NCI-H1105 treated with DMSO at 0.1 percent for 48 hours (cell line): ENCODE measurements at places on chromosomes 16 and 17.
A peak's percentile ranks its signal among the peaks of the same experiment; 100 is the strongest.

- DNase-seq: no peak
These were observed 20.3 kb downstream of the SMG6 start for GRCh38 chr17:2283302-2283701.

- no peak for DNase-seq
These were observed 56.0 kb upstream of the FAM20A start for GRCh38 chr17:68657166-68657565.

- no peak for DNase-seq
These were observed 3.3 kb upstream of the SLC16A3 start for GRCh38 chr17:82225368-82226029.

- no peak for DNase-seq
These were observed 403.8 kb downstream of the SHISA9 start for GRCh38 chr16:13305019-13305755.

- peak; percentile 72 for DNase-seq
These were observed 7.9 kb downstream of the HERPUD1 start for GRCh38 chr16:56939801-56940200.

DNA sequence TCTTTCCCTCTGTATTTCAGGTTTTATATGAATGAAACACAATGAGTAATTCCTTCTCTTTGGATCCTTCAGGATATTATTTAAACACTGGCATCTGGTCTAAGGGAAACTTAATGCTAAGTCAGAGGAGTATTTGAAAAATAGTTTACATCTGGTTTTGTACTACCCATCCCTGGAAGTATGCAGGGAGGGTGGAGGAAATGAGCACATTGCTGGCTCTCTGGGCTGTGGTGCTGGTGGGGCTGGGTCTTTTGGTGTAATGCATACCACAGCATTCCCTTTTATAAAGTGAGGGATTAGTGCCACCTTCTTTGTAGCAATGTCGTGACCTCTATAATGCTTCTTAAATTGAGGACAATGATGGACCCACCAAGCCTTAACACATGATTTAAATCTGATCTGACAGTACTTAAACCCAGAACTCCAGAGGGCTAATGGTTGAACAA, 105.5 kb upstream of the AXIN2 start:
- DNase-seq: no peak

DNA sequence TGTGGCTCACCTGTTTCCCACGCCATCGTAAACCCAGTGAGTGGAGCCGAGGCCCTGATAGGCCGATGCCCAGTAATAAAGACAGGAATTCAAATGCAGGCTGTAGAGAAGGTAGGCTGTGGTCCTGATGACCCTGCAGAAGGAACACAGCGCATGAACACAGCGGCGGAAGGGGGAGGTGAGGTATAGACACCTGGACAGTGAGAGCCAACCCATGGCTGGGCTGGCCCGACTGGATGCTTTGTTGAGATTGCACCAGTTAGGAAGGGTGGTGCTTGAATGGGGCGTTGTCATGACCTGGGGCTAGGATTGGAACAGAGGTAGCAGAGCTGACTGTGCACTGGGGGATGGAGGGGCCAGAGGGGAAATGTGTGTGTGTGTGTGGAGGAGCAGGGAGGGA, 59.2 kb downstream of the CNGB1 start:
- DNase-seq: no peak

DNA sequence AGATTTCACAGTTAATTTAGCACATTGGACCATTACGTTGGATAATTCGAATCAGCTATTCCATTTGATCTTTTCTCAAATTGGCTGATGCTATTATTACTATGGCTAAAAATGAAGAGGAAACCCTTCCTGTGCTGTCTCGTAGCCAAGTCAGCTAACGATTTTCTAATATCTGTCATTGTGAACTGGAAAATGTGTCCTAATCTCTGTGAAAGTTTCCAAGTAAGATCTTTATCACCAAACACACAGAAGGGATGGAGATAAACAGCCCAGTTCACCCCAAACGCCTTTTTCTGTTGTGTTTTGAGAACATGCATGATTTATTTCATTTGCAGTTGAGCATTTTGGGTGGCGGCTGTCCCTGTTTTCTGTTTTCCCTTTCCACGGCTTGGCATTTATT, 312.8 kb downstream of the FOXL1 start:
- DNase-seq: no peak

- no peak for DNase-seq
These were observed 40.2 kb upstream of the PLCG2 start for GRCh38 chr16:81738783-81739496.

GRCh38 chr16:66167564-66168291, 198.8 kb upstream of the CDH5 start:
- DNase-seq: no peak

DNA sequence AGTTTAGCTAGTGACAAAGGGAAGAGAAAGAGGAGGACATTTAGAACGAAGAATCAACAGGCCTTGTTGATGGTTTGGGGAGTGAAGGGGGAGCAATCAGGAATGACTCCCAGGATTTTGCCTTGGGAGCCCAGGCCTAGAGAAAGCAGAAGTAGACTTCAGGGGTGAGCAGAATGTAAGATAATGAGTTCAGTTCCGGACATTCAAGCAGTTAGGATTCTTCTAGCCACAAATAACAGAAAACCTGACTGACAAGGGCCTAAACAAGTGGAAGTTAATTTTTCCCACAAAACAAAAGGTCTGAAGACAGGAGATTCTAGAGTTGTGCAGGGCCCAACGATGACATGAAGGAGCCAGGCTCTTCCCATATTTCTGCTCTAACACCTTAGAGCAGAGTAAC, 45.9 kb downstream of the SKAP1 start:
- no peak for DNase-seq

DNA sequence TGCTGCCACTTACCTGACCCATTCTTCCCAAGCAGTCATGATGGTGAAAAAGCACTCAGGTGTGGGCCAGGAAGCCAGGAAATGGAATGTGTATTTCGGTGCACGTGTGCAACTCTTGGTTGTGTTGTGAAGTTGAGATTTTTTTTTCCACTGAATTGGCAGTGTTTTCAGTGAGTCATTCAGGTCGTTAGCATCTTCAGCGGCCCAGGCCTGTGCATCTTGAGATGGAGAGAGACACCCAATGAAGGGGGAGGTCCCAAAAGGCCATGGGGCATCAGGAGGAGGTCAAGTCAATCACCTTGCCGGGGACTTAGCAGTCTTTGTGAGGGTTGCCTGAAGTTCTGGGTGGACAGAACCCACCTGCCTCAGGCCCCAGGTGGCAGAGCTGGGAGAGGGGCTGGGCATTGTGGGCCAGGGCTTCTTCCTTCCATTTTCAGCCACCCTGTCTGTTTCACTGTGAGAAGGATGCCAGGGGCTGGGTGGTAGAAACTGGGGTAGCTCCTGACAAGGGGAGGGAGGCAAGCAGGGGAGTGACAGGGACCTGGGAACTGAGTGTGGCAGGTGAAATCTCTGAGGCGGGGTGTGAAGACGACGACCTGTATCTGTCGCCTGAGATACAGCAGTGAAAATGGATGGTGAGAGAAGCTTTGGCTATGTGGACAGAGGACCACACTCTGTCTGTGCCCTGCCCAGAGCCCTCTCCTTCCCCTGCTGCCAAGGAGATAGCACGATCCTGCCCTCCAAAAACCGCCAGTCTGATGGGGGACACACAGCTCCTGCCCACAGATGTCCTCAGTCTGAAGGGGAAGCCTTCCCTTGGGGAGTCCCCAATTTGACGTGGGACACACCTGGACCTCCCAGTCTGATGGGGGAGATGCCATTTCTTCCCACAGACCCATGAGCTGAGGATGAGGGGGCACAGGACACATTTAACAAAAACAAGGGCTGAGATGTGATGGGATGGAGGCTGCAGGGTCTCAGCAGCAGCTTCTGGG, 11.9 kb downstream of the TBKBP1 start:
- no peak for DNase-seq

- peak; percentile 92 for DNase-seq
These were observed 17.1 kb upstream of the CPSF4L start for GRCh38 chr17:73278465-73279453.

DNA sequence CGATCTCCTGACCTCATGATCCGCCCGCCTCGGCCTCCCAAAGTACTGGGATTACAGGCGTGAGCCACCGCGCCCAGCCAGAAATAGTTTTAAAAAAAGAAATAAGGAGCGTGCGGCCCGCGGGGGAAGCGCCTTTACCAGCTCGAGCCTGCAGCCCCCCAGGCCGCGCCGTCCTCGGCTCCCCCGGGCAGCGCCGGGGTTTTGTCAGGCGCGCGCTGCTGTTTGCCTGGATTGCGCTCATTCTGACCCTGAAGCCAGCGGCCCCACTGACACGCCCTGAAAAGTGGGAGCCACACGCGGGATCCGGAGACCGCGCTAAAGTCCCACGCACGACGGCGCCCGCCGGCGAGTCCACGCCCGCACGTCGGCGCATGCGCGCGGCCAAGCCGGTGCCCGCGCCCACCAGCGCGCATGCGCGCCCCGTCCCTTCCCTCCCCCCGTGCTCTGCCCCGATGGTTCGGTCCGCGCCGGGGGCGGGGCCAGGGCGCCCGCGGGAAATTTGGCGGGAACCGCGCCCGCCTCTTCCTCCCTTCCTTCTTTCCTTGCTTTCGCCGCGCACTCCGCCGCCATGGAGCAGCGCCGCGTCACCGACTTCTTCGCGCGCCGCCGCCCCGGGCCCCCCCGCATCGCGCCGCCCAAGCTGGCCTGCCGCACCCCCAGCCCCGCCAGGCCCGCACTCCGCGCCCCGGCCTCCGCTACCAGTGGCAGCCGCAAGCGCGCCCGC, at the start of gene CDT1:
Gene CDT1 (plus strand): TSS at position 526 of the 724 bp plus-strand sequence. CDS start 43 bp downstream, at position 569.
- DNase-seq: peak; percentile 57

DNA sequence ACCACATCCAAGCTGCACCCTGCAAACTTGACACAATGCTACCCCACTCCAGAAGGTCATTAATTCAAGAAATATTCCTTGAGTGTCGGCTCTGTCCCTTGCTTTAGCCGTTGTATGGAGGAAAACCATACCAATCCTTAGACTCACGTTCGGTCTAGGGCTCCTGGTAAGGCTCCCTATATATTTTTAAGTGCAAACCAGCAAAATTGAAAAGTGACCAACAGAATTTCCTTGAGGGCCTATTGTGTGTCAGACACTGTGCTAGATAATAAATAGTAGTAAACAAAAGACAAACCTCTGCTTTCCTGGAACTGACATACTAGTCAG, 390 bp upstream of the BBS2 start:
- no peak for DNase-seq

GRCh38 chr16:73794994-73795393, 501.6 kb upstream of the PSMD7 start:
- no peak for DNase-seq

GRCh38 chr17:58728798-58729197, 26.9 kb upstream of the PPM1E start:
- DNase-seq: no peak

- peak; percentile 84 for DNase-seq
These were observed 29.1 kb downstream of the LDHD start for GRCh38 chr16:75087375-75087979.

GRCh38 chr16:3672571-3673041, 18.1 kb downstream of the DNASE1 start:
- DNase-seq: no peak

GRCh38 chr17:22090263-22090935, 398.1 kb downstream of the KCNJ18 start:
- DNase-seq: no peak

- no peak for DNase-seq
These were observed 9.4 kb downstream of the SGCA start for GRCh38 chr17:50175035-50175807.

GRCh38 chr16:67116388-67117311, 6.9 kb downstream of the PHAF1 start:
- no peak for DNase-seq

DNA sequence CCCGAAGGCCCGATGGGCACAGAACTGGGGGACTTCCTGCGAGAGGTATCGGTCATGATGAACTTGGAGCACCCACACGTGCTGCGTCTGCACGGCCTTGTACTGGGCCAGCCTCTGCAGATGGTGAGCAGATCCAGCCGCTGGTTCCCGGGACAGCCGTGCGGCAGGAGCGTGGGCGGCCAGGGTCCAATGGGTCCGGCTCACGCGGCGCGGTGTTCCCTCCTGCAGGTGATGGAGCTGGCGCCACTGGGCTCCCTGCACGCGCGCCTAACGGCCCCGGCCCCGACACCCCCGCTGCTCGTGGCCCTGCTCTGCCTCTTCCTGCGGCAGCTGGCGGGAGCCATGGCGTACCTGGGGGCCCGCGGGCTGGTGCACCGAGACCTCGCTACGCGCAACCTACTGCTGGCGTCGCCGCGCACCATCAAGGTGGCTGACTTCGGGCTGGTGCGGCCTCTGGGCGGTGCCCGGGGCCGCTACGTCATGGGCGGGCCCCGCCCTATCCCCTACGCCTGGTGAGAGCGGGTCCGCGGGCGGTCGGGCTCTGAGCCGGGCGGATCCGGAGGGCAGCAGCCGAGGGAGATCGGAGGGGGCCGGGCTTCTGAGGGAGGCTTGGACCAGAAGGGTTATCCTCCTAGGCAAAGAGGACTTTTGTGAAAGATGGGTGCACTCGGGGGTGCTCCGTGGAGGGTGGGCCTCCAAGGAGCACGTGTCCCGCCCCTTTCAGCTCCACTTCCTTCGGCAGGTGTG, 3.0 kb downstream of the TNK1 start:
- DNase-seq: no peak

DNA sequence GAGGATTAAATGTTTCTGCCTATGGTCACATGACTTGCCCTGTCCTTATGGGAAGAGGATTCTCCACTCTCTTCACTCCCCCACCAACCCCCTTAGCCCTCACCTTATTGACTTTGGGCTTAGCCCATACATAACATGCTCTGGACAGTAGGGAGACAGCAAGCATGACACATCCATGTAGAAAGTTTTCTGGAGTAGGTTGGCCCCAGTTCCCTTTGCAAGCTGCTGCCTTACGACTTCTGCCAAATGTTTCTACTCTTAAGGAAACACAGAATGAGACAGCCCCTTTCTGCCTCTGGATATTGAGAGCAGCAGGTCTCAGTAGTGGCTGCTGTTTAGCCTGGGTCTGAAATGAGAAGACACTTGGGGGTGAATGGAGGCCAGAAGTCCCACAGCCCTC, 282.2 kb downstream of the MAP2K6 start:
- no peak for DNase-seq

DNA sequence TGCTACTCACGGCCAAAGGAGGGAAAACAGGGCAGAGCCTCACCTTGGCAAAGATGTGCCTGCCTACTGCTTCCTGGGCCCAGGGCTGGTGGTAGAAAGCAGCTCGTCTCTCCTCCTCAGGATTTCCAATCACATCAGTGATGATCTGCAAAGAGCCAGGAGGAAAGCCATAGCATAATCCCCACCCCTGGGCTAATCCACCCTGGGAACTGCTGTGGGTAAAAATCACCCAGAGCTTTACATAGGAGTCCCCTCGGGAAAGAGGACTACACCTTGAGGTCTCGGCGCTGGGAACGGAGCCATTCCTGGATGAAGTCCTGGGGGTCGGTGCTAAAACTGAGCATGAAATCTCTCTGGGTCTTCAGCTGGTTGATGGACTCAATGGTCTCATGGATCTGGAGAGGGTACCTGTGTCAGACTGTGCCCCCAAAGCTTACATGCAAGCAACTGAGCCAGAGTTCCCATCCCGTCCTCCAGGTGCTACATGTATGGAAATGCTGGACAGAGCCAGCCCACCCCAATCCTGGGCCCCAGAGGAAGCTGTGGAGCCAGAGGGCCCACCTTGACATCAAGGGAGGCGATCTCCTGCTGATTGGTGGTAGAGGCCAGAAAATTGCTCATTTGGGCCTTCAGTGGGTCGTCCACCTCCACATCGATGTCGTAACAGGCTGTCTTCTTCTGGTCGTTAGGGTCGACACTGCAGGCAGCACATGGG, 5.7 kb upstream of the FTSJ3 start:
- DNase-seq: no peak

- DNase-seq: no peak
These were observed 195.3 kb downstream of the ZNF423 start for GRCh38 chr16:49660626-49661025.

GRCh38 chr16:86217001-86217890, 293.1 kb upstream of the FOXF1 start:
- no peak for DNase-seq
